PC-9 (cell line): ENCODE measurements at places on chromosomes 3 and 15. TPM values are rescaled to one million over a fixed set of nuclear protein-coding genes. Genes with fewer than 3 reads are reported as not detected.

Gene ITPKA
- total RNA-seq: 5.3 and 8.3 TPM in 2 replicates

Gene MGLL
- total RNA-seq: 28.2 and 30.7 TPM in 2 replicates

Gene CLK3
- 70.7 and 80.1 TPM in 2 replicates for total RNA-seq

Gene GOLGA8J
- not detected in 2 replicates for total RNA-seq

Gene PCLAF
- total RNA-seq: 59.5 and 70.4 TPM in 2 replicates

Gene SEMA3G
- 1.3 and 1.4 TPM in 2 replicates for total RNA-seq

Gene CNTN3
- not detected in 2 replicates for total RNA-seq

- no peak for DNase-seq
These were observed 3.3 kb downstream of the GTF2A2 start for GRCh38 chr15:59654046-59654445.

- no peak for DNase-seq
These were observed 107.4 kb downstream of the APBA2 start for GRCh38 chr15:28993051-28993719.

DNA sequence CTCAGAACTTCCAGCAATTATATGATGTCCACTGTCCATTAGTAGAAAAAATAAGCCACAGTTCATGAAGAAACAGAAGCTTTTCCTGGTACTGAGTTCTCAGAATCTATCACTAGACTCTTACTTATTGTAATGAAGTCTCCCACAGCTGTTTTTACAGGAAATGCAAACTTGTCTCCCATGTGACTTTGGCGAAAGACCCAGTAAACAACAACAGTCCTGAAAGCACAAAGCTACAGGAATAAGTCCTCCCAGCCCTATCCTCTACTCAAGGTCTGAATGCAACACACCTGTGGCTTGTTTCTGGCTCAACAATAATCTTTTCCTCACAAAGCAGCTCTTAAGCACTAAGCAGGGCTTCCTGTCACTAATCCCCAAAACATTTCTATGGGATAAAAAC, 55.9 kb downstream of the EOMES start:
- no peak for DNase-seq

- no peak for DNase-seq
These were observed 104.9 kb upstream of the TGFBR2 start for GRCh38 chr3:30501526-30501925.

- DNase-seq: peak; percentile 83
These were observed 12.1 kb downstream of the SEMA4B start for GRCh38 chr15:90213122-90213817.

GRCh38 chr15:58510715-58511598, 79.2 kb downstream of the LIPC start:
- DNase-seq: no peak

DNA sequence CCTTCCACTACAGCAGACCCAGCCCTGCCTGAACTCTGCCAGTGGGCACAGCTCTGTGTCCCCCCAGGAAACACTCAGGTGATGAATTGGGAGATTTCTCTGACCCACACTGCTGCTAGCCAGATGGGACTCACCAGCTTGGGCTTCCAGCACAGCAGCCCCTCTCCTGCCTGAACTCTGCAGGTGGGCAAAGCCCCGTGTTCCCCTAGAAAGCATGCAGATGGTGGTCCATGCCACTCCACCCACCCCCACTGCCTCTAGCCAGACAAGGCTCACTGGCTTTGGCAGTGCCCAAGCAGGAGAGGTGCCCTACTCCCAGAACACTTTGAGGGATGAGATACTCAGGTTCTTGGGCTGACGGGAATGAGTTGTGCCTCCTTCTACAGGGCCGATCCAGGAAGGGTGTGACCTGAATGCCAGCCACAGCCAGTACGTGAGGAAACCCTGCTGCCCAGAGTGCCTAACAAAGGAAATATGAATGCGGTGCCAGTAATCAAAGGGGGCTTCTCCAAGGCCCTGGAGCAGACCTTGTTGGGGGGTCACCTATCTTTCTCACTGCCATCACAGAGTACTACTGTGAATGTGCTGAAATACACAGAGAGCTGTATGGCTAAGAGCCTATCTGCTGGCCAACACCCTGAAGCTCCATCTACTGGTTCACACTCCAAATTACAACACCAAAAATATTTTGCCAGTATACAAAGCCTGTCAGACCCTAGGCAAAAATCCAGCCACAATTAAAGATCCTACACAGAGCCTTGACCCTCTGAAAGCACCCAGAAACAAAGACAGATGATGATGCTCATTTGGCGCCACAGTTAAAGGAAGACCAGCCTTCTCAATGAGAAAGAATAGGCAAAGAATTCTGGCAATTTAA, 61.9 kb downstream of the BTLA start:
- no peak for DNase-seq

GRCh38 chr3:152706991-152707713, 127.8 kb upstream of the P2RY1 start:
- no peak for DNase-seq

GRCh38 chr3:27293939-27294338, 75.2 kb downstream of the NEK10 start:
- DNase-seq: no peak

GRCh38 chr15:47473832-47474231, 243.5 kb upstream of the SEMA6D start:
- DNase-seq: no peak

GRCh38 chr3:8622873-8623691, 21.5 kb downstream of the SSUH2 start:
- DNase-seq: no peak

DNA sequence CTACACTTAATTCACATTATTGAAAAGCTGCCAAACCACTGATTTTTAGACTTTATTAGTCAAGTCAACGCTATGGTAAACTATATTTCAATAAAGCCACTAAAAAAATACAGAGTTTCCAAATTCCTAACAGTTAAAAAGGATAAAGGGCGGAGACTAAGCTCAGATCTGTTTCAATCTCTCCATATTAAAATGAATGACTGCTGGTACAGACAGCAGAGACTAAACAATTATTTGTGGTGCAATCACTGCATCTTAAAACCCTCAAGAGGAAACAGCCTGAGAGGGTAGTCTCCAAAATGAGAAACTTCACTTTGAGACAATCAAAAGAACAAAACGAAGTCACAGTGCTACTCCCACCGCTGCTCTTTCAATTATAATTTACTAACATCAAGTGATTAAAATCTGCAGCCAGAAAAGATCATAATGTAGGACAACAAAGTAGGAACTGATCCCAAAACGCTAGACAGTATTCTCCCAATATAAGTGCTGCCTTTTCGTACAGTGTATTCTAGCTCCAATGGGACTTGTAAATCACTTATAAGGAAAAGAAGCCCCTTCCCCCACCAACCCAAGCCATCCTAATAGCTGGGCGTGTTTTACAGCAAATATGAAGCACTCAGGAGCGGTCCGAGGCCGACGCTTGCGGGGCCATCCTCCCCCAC, 1.2 kb downstream of the UBP1 start:
- DNase-seq: no peak

GRCh38 chr3:16999161-16999560, 114.4 kb downstream of the PLCL2 start:
- no peak for DNase-seq

GRCh38 chr3:123289391-123290106, 87.8 kb downstream of the SEC22A start:
- no peak for DNase-seq

- DNase-seq: no peak
These were observed at the start of gene RASGRP1 for GRCh38 chr15:38564557-38565286. TSS of gene RASGRP1 (minus strand) at chr15:38564814. CDS start at chr15:38564628, 186 bp downstream.

GRCh38 chr15:91586560-91586959, 266.9 kb upstream of the SLCO3A1 start:
- DNase-seq: no peak

DNA sequence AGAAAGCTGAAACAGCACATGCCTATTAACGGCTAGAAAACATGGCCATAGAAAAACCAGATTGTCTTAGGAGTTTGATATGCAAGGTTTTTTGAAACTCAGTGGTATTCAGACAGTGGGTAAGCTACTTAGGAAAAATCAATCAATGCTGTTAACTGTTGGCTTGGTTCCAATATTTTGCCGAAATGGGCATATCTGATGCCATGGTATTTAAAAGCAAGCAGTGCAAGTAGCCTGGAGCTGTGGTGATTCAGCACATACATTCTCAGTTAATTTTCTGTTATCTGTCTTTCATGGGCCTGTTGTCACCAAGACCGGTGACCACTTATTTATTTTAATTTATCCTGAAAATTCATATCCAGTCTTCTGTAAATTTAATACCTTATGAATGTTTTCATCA, 17.3 kb upstream of the SUCNR1 start:
- DNase-seq: peak; percentile 47

DNA sequence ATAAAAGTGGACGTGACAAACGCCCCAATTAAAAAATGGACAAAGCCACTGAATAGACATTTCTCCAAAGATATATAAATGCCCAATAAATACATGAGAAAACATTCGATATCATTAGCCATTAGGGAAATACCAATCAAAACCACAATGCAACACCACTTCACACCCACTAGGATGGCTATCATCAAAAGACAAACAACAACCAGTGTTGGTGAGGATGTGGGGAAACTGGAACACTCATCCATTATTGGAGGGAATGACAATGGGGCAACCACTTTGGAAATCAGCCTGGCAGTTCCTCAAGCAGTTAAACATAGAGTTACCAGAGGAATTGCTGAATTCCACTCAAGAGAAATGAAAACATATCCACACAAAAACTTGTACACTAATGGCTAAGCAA, 32.4 kb upstream of the FGD5 start:
- no peak for DNase-seq

GRCh38 chr3:172029425-172030098, 9.8 kb upstream of the FNDC3B start:
- no peak for DNase-seq

DNA sequence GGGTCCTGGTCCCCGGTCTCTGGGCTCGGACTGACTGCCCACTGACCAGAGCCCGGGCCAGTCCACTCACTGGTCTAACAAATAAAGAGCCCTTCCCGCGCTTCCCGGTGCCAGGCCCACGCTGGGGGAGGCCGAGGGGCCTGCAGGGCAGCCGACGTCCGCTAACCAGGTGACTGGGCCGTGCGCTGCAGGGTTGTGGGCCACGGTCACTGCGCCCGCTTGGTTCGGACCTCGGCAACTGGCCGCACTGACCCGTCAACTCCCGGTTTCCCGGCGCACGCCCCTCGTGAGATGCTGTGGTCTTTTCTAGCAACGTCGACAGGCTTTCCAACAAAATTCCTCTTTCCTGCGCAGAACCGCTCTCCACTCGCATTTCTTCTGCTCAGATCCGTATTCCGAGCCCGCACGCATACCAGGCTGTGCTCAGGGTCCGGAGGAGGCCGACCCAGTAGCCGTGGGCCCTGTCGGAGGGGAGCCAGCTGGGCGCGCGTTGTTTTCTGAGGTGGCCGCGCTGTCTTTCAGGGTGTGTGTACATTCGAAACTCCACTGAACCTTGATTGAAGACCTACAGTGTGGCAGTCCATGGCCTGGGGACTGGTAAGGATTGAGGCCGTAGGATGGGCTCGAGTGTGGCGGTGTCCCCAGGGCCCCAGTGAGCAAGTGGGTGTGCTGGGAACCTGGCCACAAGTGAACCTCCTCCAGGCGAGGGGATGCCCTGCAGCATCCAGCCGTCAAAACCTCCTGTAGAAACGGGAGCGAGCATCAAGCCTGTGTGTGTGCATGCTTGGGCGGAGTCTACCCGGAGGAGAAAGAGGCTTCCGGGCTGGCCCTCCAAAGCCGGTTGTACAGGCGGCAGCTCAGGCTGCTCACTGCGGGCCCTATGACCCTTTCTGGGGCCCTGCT, 875 bp upstream of the NT5DC2 start:
- DNase-seq: no peak
